ENCODE measurements at places on chromosomes 7 and 10.
A peak's percentile ranks its signal among the peaks of the same experiment; 100 is the strongest.

- peak; percentile 52 for DNase-seq
Measured at GRCh38 chr7:47253650-47254080, 328.2 kb downstream of the TNS3 start.

DNA sequence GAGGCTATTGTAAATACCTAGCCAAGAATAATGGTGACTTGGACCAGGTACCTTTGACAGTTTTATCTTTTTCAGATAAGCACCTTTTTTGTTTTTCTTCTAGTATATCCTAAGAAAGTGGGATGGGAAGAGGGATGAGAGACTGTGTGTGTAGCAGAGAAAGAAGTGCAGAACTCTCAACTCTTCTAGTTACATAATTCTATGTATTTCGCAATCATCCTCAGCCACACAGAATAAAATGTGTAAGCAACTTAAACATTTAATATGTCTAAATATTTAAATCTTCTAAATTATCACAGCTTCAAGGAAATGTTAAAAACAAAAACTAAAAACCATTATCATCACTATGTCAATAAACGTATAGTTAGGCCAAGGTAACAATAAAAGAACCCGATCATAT, 42.6 kb upstream of the GSAP start:
- DNase-seq, result no peak

DNA sequence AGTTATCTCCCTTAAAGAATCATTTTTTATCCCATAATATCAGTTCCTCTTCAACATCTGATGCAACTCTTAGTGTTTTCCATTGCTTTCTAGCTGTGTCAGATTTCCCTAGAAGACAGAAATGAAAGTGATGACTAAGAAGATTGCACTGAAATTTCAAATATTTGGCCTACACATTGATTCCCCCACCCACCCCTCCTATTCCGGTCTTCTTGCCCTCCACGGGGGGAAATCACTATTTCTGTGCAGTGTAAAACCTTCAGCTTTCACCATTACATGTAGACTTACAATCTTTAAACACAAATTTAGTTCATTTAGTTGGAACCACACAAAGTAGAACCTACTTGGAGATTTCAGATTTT, 63.7 kb upstream of the IL6 start:
- DNase-seq, result no peak

DNA sequence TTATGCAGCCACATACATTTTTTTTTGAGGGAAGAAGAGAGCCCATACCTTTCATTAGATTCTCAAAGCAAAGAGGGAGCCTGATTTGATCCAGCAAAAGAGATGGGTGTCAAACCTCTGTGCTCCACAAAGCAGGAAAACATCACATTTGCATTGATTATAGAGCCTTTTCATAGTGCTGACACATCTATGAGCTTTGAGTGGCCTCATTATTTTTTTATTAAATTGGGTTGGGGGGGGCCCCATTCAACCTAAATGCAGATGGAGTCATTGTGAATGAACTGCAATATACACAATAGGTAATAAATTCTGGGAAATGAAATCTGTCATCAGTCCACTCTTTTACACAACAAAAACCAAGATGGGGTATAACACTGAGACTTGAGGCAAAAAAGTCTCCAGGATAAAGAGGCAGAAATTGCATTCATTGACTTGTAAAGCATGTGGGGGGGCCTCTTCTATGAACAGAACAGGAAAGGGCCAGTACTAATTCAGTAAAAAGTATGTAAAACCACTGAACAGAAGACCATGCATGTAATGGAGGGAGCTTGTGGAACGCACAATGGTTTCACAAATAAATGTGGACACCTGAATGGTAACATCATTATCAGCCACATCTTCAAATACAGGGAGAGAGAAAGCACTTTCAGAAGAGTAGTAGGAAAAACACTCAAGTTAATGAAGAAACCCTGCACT, 17.7 kb upstream of the ASB4 start:
- DNase-seq, result no peak

DNA sequence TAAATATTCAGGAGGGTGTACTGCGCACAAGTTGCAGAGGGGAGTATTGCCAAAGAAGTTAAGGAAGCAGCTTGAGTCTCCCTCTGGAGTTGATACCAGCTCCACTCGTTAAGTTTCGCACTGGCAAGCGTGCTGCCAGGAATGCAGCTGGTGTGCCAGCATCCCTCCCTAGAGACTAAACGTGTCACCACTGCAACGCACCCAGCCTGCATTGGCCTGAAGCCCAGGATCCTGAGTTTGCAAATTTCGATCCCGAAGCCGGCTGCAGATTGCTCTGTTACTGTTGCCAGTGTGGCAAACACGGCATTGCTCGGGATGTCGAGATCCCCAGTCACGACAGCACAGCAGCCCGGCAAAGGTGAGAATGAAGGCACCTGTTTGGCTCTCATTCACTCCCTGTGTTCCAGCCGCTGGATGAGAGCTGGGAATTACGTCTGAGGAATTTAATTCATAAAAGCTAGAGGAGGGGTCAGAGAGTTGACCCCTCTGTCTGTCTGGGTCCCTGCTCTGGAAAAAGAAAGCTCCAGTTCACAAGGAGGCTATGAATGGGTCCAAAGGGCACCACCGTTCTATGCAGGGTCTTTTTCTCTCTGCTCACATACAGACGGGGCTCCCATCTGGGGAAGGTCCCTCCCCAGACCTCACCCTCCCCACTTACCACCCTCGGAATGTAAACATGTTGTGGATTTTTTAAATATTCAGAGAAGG, 61.0 kb downstream of the NRP1 start:
- no peak for DNase-seq

GRCh38 chr10:126387931-126388911, at the start of gene ADAM12:
ADAM12 (minus strand) TSS chr10:126388477; CDS start chr10:126388145, 332 bp downstream.
- peak; percentile 74 for DNase-seq

GRCh38 chr7:134406431-134406830, 52.5 kb downstream of the AKR1B1 start:
- DNase-seq, result no peak

GRCh38 chr10:23892296-23892695, 316.6 kb upstream of the KIAA1217 start:
- no peak for DNase-seq

Measured in activated effector memory CD4-positive, alpha-beta T cell treated with anti-CD3 and anti-CD28 coated beads, Interleukin-2, amount 50 U/mL, for 16 hours (primary cell).